Endothelial cell (in vitro differentiated cells): ENCODE measurements at places on chromosomes 6 and 20.
A peak's percentile ranks its signal among the peaks of the same experiment; 100 is the strongest.

DNA sequence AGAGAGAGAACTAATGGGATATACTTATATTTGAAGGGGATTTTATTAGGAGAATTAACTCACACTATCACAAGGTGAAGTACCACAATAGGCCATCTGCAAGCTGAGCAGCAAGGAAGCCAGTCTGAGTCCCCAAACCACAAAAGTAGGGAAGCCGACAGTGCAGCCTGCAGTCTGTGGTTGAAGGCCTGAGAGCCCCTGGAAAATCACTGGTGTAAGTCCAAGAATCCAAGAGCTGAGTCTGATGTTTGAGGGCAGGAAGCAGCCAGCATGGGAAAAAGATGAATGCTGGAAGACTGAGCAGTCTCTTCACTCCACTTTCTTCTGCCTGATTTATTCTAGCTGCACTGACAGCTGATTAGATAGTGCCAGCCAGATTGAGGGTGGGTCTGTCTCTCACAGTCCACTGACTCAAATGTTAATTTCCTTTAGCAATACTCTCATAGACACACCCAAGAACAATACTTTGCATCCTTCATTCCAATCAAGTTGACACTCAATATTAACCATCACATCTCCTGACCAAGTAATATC, 823.9 kb downstream of the PHF3 start:
- DNase-seq = no peak

- DNase-seq = no peak
These were observed 533.6 kb downstream of the HAO1 start for GRCh38 chr20:7406671-7407070.

- no peak for DNase-seq
These were observed 7.9 kb downstream of the TUBB start for GRCh38 chr6:30727920-30728553.

- no peak for DNase-seq
These were observed 229.1 kb upstream of the FLRT3 start for GRCh38 chr20:14566505-14566904.

DNA sequence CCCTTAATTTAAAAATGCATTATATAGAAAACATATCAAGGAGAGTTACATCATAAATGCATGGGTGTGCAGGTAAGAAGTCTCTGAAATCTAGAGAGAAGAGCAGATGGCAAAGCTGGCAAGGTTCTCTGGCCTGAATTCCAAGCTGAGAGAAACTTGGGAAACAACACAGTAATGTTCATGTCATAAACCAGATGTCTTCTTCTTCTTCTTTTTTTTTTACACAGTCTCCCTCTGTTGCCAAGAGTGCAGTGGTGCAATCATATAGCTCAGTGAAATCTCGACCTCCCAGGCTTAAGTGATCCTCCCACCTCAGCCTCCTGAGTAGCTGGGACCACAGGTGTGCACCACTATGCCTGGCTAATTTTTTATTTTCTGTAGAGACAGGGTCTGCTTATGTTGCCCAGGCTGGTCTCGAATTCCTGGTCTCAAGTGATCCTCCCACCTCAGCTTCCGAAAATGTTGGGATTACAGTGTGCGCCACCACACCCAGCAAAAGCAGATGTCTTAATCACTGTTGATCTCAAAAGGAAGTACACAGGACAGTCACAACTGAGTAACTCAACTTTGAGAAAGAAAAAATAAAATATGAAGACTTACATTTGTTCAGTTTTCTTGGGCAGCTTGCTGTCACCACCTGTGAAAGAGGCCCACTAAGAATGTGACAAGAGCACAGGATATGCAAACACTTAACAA, 77.3 kb downstream of the DNAAF9 start:
- DNase-seq = no peak

- DNase-seq = no peak
These were observed 10.8 kb upstream of the ANKRD60 start for GRCh38 chr20:58239216-58239615.

GRCh38 chr6:138666636-138667035, 106.9 kb upstream of the CCDC28A start:
- DNase-seq = no peak

GRCh38 chr6:114024746-114025145, 53.8 kb upstream of the HDAC2 start:
- no peak for DNase-seq

DNA sequence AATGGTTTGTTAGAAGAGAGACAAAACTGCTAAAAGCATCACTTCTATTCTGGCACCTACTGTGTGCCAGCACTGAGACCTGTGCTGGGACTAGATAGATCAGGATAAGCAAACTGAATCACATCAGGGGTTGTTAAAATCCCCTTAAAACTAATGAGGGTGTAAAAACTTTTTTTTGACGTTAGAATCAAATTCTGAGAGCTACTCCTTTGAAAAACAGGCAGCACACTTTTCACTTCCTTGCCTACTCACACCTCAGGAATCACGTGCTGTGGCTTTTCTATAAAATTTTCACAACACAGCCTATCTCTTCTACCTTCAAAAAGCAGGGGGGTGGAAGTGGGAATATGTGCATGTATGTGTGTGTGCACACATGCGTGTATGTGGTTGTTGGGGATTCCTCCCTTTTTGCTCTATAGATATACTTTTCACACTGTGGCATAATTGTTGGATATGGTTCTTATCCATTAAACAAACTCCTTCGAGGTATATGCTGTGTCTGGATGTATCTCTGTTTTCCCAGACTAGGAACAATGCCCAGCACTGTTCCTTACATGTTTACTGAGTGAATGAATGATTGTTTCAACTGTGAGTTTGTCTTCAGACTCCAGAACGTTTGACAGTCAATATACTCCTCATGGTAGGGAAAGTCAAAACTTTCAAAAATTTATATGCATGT, 105.4 kb downstream of the FYN start:
- no peak for DNase-seq

- no peak for DNase-seq
These were observed 7.1 kb downstream of the NHLRC1 start for GRCh38 chr6:18115356-18115755.

GRCh38 chr6:7673063-7673536, 52.8 kb upstream of the BMP6 start:
- peak; percentile 28 for DNase-seq

DNA sequence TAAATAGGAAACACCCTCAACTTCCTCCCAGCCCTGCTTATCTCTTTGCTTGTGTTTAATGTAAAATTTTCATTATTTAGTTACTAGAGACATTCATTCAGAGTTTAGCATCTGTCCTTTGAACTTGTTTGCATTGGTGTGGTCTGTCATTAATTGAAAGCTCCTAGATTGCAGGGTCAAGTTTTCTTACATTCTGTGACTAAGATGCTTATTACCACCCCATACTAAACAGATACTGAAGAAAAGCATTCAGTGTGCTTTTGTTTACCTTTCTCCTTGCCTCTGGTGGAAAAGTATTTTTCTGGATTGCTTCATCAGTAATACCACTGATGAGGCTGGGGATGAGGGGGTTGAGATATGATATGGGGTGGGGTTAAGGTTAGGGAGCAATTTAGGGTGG, 199.0 kb downstream of the SAMD5 start:
- no peak for DNase-seq

GRCh38 chr6:43124481-43124880, 46.6 kb upstream of the SRF start:
- DNase-seq = no peak

DNA sequence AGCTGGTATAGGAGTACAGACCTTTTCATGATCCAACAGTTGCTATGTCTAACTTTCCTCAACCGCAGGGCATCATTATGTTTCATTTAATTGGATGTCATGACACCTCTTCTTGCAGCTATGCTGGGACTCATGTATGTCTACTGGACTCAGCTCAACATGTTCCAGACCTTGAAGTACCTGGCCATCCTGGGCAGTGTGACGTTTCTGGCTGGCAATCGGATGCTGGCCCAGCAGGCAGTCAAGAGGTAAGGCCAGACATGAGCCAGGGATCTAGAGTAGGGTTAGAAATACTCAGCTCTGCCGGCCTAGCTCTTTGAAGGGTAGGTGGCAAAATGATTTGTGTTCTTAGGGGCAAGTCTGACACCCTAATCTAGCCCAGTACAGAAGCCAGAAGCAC, 25.2 kb downstream of the GHRH start:
- DNase-seq = no peak

GRCh38 chr20:50957798-50958614, at the start of gene DPM1:
TSS of gene DPM1 (minus strand) at chr20:50958532. CDS start at chr20:50958523, 9 bp downstream.
- DNase-seq = peak; percentile 85

DNA sequence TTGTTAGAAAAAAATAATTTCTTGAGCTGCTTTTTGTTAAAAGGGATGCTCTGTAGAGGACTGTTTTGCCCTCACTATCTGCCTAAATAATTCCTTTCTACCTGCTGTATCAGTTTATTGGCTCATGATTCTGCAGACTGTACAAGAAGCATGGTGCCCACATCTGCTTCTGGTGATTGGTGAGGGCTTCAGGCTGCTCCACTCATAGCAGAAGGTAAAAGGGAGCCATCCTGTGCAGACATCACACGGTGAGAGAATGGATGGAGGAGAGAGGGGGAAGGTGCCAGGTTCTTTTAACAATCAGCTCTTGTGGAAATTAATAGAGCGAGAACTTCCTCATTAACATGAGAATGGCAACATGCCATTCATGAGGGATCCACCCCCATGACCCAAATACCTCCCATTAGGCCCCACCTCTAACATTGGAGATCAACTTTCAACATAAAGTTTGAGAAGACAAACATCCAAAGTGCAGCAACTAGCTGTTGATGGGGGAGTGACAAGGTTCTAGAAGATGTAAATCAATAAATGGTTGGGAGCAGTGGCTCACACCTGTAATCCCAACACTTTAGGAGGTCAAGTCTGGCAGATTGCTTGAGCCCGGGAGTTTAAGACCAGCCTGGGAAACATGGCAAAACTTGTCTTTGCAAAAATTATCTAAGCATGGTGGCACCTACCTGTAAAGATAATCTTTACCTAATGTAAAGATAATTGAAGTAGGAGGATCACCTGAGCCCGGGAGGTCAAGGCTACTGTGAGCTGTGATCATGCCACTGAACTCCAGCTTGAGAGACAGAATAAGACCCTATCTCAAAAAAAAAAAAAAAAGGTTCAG, 15.7 kb upstream of the AHCY start:
- no peak for DNase-seq

DNA sequence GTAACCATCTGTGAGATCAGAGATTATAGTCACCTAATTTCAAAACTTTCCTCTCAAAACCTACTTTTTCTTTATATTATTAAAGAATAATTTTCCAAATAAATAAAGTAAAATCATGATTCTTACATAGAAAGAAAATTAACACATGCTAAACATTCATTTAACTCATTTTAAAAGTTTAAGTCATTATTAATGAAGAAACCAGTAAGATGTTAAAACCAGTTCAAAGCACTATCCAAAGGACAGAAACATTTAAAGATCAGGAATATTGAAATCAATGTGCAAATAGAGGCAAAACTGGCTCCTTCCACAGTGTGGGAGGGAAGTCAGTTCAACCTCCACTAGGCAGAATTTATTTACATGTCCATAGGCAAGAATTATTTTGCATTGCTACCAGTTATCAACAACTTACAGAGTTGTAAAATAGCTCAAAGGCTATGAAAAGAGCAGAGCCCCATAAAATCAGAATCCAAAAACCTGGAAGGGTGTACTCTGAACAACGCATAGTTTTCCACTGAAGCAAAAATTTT, 146.9 kb downstream of the KHDC1L start:
- no peak for DNase-seq

GRCh38 chr6:135627092-135627715, 129.7 kb upstream of the AHI1 start:
- DNase-seq = no peak

- peak; percentile 66 for DNase-seq
These were observed 36.1 kb downstream of the GMDS start for GRCh38 chr6:2209226-2209809.

- no peak for DNase-seq
These were observed 97.8 kb downstream of the JARID2 start for GRCh38 chr6:15343490-15344191.

DNA sequence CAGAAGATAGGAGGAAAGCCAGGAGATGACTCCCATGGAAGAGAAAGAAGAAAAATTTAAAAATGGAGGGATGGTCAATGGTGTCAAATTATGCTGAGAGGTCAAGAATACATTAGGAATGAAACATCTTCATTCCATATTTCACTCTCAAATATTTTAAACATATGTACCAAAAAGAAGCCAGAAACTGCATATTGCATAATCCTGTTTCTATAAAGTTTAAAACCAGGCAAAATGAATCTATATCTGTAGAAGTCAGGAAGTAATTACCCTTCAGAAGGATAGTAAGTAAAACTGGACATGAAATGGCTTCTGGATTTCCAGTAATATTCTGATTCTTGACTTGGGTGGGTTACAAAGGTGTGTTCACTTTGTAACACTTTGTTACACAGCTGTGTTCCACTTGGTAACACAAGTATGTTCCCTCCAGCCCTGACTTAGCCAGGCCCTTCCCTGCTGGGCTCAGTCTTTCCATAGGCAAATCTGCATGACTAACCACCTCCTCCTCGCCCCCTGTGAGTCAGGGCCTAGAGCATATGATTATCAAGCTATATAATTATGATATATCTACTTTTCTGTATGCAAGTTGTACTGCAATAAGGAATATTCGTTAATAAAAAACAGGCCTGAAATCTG, 20.2 kb upstream of the C6orf141 start:
- no peak for DNase-seq

- no peak for DNase-seq
These were observed 68.4 kb downstream of the PCSK2 start for GRCh38 chr20:17295151-17295726.

DNA sequence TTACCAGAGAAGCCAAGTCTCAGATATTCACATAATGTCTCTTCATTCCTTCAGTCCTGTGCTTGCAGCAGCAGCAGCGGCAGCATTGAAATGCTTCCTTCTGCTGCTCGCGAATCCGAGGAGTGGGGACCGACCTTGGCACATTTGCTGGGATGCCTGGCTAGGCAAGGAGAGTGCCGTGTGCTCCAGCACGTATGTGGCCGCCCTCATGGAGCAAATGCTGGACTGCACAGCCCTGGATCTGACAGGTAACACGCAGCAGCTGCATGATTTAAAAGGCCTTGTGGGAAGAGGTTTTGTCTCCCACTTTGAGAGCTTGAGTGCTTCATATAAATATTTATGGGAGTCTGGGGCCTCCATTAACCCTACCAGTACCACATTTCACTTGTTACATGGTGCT, 9.9 kb downstream of the MAFB start:
- DNase-seq = no peak

GRCh38 chr6:14278006-14278405, 160.4 kb downstream of the CD83 start:
- no peak for DNase-seq

DNA sequence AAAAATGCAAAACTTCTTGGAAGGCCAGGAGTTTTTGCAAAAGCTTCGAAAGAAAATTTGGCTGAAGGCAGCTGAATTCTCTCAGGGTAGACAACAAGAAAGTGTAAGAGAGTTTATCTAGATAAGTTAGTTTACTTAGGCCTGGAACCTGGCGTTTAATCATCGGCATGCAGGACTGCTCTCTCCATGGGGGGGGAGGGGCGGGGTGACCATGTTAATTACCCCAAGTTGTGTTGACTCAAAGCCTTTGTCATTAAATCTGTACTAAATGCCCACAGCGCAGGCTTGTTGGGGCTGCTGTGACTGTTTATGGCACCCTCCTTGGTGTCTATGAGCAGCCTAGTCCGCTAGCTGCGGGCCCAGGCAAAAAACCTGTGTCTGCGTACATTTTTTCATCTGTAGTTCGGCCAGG, 20.1 kb upstream of the ZNF451 start:
- no peak for DNase-seq

GRCh38 chr6:37477191-37477590, 22.5 kb downstream of the CCDC167 start:
- no peak for DNase-seq
